Astrocyte of the hippocampus (primary cell): ENCODE measurements at places on chromosomes 6 and 20.
A peak's percentile ranks its signal among the peaks of the same experiment; 100 is the strongest.

DNA sequence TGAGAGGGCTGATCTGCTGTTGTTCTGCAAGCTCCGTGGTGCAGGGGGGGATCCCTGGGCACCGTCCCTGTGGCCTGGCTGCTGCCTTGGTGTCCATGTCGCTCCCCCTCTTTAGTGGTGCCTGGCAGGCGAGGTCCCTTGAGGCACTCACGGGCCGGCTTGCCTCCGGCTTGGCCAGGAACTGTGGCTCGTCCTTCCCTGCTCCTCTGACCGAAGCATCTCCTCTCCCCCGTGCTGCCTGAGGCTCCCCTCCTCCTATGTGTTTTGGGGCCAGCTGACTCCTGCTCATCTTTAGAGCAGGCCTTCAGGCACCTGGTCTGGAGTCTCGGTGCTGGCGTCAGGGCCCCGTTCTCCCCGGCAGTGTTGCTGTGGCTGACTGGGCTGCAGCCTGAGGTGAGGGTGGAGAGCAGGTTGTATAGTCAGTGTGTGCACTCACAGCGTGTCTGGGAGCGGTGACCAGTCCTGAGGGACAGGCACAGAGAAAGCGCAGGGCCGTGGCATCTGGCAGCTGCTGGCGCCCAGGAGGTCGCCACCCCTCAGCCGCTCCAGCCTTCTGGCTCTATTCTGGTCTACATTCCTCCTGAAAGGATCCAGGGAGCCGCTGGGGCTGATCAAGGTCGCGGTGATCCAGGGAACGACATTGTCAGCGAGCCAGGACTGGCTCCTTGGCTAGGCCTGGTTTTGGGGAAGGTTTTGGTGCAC, 43.7 kb downstream of the PYGB start:
- no peak for DNase-seq

DNA sequence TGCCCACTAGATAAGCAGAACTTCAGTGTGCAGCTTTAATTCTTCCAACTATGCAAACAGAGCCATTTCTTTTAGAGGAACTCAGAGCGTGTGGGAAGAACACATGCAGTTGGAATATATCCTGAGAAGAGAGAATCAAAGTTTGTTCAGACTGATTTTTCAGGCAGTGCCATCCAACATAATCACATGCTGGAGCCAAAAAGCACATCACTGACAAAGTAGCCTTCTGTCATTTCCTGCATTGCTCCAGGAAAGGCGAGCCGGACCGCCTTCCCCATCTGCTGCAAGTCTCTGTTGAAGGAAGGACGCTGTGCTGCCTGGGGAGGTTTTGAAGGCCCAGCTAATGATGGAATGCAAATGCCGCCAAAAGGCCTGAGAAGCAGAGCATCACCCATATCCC, 98.4 kb downstream of the DOK5 start:
- DNase-seq, result no peak

- peak; percentile 71 for DNase-seq
These were observed 590 bp downstream of the RNF217 start for GRCh38 chr6:124962639-124963415.

DNA sequence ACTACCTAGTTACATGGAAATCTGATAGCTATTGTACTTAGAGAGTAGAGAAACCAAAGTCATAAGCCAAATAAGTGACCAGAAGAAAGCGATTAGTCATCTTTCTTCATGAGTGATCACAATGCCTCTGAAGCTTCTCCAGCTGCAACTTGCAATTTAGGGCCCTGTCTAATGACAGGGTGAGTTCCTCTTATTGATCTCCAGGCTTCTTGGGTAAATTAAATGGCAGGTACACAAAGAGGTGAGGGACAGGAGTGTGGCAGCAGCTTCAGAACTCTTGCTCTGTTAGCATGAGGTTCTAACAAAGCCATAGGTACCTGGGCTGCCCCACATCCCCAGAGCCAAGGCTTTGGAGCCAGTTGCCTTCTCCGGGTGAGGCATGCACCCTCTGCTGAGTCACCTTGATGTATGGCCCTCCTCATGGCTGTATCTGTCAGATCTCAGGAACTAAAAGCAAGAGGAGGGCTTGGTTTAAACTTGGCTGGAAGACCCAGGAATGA, 60.8 kb downstream of the PRDM1 start:
- DNase-seq, result no peak

DNA sequence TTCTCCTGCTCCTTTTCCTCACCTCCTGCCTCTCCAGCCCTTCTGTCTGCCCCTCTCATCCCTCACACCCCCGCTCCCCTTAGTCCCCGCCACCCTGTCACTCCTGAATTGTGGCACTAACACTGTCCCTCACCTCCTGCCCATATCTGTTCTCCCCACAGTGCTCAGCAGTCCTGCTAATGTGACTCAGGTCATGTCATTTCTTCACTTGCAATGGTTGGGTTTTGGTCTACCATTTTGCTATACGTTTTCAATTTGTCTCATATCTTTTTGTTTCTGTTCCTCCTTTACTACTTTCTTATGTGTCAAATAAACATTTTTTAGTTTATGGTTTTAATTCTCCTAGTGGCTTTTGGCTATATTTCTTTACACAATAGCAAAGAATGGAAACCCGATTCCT, 1.3 kb upstream of the HLA-B start:
- no peak for DNase-seq

DNA sequence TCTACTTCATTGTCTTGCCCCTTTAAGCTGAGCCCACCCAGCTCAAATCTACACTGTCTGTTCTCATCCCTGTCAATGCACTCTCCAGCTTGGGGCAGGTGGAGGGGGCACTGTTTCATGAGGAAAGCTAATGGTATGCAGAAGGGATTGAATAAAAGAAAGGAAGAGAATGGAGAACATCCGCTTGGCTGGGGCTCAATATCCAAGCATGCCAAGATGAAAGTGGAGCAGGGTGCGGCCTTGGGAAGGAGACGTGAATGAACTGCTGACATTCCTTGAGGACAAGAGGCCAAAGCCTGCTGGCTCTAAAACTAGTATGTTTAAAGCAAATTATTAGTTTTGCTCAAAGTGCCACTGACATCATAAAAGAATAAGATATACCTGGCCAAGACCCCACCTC, 24.2 kb downstream of the AKAP12 start:
- peak; percentile 67 for DNase-seq

- DNase-seq, result no peak
These were observed 1.3 kb downstream of the PPP1R3G start for GRCh38 chr6:5086294-5086890.

GRCh38 chr6:42104095-42104803, 38.2 kb downstream of the C6orf132 start:
- peak; percentile 77 for DNase-seq

- peak; percentile 58 for DNase-seq
These were observed 23.5 kb upstream of the CTNNBL1 start for GRCh38 chr20:37670351-37670791.

DNA sequence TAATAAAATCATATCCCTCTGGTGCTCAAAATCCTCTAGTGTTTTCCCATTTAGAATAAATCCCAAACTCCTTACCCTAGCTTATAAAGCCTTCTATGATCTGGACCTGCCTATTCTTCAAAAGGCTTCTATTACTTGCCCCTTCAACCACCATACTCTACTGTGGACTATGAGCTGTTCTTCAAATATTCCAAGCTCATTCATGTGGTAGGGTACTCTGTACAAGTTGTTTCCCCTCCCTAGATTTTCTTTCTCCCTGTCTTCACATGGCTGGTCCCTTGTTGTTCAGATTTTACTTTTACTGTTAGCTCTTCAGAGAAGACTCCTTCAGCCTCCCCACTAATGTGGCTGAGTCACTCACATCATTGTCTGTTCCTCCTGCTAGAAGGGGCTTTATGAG, 193.2 kb downstream of the OGFRL1 start:
- DNase-seq, result peak; percentile 68

GRCh38 chr20:20360464-20360863, 7.4 kb upstream of the INSM1 start:
- DNase-seq, result peak; percentile 88

GRCh38 chr6:21070620-21071019, 522.9 kb upstream of the SOX4 start:
- DNase-seq, result no peak

DNA sequence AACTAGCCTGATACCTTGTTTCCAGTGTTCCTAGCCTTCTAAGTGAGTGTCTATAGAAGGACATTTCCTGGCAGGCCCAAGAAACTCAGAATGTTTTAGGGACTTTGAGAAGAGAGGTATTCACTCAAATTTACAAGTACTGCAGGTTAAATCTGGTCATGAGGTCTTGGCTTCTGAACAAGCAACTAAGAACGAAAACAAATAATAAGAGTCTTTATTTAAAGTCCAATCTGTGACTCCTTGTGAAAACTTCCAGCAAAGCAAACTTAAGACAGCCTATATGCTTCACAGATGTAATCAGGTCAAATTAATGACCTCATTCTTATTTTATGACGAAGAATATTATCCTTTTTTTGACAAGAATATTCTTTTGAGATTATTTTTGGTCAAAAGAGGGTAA, 79.4 kb upstream of the PRSS16 start:
- peak; percentile 2 for DNase-seq

GRCh38 chr6:46687619-46688097, at the start of gene TDRD6:
TDRD6 (plus strand) TSS chr6:46687885; CDS start chr6:46688129, 244 bp downstream.
- DNase-seq, result no peak

DNA sequence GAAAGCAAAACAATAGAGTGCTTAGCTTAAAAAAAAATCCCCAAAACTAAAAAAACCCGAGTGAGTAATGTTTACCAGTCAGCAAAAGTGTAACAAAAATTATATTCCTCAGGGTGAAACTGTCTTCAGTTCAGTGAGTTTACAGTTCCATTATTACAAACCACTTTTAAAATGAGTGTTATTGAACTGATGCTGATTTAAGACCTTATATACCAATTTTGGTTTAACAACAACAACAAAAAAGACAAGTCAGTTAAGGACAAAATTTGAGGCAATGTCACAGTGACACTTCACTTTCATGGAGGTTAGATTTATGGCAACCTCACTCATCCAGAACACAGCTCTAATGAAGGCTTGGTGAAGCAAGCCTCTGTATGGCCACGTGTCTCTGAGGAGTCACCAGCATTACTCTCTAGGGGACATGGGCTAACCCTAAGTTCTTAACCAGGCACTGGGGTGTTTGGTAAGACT, 630.8 kb downstream of the PHF3 start:
- DNase-seq, result no peak

- DNase-seq, result no peak
These were observed 24.9 kb upstream of the PAQR8 start for GRCh38 chr6:52336919-52337561.

DNA sequence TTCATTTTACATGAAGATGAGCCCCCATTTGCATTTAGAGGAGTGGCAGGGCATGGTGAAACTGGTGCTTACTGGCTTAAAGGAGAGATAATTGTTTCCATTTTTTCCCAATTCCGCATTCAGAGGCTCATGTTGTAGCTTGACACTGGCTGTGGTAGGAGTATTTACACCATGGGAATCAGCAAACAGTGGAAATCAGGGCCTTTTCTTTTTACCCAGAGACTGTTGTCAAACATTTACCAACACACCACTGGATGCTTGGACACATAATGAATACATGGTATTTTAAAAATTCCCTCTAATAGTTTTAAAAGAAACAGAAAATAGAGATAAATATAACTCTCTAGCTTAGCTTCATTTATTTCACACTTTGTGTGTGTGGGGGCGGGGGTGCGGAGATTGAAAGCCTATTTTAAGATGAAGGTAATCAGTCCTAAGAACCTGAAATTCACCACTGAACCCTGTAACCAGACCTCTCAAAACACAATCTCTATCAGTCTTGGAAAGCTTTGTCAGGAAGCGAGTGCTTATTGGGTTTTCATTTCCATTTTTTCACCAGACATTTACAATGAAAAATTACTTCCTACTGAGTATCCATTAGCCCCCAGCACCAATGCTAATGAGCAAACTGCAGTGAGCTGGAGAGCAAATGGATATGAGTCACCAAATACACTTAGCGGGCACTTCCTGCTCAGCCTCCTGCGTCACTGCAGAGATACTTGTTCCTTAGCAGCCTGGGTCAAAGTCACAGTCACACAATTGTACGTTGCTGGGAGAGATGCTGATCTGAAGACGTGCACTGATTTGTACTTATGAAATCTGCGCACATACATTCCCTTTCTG, 532.0 kb downstream of the BCKDHB start:
- peak; percentile 92 for DNase-seq

DNA sequence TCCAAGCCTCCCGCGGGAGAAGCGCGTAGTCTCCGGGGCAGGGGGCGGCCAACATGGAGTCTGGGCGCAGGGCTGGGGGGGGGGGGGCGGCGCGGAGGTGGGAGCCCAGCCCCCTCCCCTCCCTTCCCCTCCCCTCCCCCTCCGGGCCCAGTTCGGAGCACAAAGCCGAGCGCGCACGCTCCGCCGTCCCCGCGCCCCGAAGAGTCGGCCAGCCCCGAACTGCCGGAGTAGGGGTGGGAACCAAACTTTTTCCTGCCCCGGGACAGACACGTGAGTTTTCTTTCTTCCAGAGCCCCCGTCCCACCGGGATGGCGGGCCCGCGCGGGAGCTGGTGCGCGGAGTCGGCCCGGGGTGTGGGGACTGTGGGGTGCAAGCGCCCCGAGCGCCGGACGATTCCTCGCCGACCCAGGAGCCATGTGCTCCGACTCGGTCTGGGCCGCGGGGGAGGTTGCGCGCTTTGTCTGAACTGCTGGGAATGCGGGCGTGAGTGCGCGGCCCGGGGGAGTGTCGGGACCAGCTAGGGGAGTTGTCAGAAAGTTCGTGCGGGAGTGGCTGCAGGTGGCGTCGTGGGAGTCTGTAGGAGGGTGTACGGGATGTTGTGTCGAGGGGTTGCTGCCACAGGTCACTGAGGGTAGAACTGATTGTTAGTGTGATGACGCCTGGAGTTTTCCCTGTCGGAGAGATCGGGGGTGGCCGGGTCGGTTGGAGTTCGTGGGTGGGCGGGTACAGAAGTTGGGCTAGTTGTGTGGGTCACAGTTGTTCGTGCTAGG, 1.2 kb downstream of the TGIF2 start:
- DNase-seq, result peak; percentile 76

DNA sequence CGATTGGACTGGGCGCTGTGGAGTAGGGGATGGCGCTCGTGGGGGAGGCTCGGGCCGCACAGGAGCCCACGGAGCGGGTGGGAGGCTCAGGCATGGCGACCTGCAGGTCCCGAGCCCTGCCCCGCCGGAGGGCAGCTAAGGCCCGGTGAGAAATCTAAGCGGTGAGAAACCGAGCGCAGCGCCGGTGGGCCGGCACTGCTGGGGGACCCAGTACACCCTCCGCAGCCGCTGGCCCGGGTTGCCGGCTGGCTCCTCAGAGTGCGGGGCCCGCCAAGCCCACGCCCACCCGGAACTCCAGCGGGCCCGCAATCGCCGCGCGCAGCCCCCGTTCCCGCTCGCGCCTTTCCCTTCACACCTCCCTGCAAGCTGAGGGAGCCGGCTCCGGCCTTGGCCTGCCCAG, 59.7 kb upstream of the MYLIP start:
- no peak for DNase-seq

DNA sequence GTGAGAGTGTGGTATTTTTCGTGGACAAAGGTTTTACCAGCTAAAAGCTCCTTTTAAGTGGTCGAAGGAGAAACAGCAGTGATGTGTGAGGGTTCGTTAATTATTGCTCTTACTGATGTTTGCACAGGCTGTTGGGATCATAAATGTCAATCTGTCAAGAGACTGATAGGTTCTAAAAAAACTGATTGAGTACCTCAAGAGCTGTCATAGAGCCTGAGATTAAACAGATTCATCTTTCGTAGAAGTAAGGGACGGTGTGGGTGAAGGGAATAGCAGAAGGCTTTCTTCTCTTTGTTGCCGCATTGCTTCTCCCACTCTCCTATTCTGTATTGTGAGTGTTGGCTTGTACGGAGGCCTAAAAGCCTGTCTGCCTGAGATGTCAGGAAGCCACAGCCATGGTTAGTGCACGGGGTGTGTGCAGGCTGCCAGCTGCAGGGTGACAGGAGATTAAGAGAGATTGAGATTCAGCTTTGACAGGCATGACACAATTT, 291.0 kb downstream of the ZFAND3 start:
- DNase-seq, result peak; percentile 59

- DNase-seq, result no peak
These were observed 502.9 kb downstream of the HAO1 start for GRCh38 chr20:7437311-7437710.
